ENCODE measurements at places on chromosomes 2 and 18.

DNA sequence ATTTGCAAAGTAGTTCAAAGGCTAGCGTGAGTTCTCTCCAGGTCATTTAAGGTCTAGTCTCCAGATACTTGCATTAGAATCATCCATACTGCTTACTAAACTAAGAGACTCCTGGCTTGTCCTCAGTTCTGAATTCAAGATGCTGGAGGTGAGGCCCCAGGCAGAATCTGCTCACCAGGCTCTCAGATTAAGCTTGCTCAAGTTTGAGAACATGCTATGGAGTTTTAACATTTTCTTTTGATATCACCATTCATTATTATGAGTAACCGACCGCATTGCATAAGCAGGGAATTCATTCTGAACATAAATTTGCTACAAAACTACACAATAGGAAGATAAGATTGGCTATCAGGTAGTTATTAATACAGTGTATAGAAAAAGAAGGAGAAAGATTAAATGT, 409.7 kb upstream of the FANCL start:
- DNase-seq = no peak

DNA sequence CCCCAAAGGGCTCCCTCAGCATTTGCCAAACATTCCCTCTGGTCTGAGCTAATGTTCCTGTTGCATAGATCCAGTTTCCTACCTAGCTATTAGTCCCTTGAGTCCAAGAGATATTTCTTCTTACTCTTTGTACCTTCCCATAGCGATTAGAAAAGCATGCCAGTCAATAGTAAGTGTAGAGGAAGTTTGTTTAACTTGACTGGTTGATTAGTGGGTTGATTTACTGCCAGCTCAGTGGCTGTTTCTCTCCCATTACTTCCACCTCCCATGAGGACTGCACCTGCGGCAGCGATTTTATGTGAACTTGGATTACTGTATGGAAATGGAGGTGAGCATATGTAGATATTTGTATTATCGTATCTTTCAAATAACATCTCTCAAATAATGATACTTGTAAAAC, 1748.4 kb upstream of the CELF4 start:
- no peak for DNase-seq

GRCh38 chr18:73707035-73707434, 440.6 kb downstream of the FBXO15 start:
- no peak for DNase-seq

GRCh38 chr2:64250751-64251423, 106.7 kb upstream of the PELI1 start:
- DNase-seq = no peak

GRCh38 chr2:239230318-239231052, 170.3 kb downstream of the HDAC4 start:
- DNase-seq = no peak

GRCh38 chr2:111941531-111941930, 43.1 kb downstream of the MERTK start:
- DNase-seq = no peak

DNA sequence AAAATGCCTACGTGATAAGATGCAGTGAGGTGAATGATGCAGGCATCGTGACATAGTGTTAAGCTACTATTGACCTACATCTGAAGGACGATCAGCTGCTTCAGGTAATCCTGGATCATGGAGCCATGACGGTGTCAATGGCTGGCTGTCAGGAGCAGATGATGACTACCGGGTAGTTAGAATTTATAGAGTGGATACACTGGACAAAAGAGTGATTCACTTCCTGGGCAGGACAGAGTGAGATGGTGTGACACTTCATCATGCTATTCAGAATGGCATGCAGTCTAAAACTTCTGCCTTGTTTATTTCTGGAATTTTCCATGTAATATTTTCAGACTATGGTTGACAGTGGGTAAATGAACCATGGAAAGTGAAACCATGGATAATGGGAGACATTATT, 29.5 kb downstream of the METTL8 start:
- DNase-seq = no peak

DNA sequence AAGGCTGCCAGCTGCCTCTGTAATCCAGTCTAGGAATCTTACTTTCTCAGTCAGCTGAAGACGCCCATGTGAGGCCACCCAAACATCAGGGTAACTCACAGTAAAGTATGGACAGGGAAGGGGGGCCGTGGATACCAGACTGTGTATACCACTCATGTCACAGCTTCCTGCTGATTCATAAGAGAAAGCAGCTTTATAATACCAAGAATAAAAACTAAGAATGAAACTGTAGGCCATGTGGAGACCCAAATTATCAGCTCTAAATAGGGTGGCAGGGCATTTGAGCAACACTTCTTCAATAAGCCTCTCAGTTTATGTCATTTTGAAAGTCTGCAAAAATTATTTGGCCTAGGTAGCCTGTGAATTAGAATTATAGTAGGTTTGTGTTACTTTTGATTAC, 115.0 kb upstream of the CDCA7 start:
- no peak for DNase-seq

GRCh38 chr2:80530442-80531064, 226.0 kb upstream of the LRRTM1 start:
- DNase-seq = no peak

DNA sequence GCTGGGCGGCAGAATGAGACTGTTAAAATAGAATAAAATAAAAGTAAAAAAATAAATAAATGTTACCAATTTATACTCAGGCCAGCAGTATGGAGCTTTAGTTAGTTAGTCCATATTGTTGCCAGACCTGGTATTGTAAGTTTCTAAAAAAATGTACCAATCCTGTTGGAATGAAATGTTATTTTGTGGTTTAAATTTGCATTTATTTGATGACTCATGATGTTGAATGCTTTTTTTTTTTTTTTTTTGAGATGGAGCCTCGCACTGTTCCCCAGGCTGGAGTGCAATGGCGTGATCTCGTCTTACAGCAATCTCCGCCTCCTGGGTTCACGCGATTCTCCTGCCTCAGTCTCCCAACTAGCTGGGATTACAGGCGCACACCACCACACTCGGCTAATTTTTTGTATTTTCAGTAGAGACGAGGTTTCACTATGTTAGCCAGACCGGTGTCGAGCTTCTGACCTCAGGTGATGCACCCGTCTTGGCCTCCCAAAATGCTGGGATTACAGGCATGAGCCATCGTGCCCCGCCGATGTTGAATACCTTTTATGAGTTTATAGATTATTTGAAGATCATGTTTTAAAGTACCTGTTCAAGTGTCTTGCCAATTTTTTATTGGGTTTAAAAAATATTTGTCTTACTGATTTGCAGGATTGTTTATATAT, 5.7 kb upstream of the PTPRN start:
- no peak for DNase-seq

DNA sequence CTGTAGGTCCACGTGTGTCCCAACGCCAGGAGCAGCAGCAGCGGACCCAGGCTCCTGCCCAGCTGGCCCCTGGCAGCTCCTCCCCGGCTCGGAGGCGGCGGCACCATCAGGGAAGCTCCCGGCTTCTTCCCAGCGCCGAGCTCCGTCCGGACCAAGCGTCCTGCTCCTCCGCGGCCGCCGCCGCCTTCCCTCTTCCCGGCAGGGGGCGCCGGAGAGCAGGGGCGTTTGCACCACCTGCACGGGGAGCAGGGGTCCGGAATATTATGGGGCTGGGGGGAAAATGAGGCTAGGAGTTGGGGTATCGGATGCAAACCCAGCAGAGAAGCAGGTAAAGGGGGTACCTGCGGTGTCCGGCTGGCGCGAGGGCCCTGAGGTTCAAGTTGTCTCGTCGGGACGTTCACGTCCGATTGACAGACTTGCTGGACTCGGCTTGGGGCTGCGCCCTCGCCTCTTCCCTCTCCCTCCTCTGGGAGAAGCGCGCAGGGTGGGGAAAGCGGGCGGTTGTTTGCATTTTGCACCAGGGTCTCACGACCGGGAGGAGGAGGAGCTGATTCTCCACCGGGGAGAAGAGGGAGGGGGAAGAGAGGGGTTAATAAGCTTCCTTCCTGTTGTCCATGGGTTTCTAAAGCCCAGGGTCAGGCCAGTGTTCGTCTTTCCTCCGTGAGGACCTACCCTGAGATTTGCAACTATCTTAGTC, at the start of gene CCBE1:
TSS of gene CCBE1 (minus strand) at position 188 of the 697 bp plus-strand sequence.
- no peak for DNase-seq

GRCh38 chr2:31535768-31536167, 45.0 kb downstream of the SRD5A2 start:
- no peak for DNase-seq

DNA sequence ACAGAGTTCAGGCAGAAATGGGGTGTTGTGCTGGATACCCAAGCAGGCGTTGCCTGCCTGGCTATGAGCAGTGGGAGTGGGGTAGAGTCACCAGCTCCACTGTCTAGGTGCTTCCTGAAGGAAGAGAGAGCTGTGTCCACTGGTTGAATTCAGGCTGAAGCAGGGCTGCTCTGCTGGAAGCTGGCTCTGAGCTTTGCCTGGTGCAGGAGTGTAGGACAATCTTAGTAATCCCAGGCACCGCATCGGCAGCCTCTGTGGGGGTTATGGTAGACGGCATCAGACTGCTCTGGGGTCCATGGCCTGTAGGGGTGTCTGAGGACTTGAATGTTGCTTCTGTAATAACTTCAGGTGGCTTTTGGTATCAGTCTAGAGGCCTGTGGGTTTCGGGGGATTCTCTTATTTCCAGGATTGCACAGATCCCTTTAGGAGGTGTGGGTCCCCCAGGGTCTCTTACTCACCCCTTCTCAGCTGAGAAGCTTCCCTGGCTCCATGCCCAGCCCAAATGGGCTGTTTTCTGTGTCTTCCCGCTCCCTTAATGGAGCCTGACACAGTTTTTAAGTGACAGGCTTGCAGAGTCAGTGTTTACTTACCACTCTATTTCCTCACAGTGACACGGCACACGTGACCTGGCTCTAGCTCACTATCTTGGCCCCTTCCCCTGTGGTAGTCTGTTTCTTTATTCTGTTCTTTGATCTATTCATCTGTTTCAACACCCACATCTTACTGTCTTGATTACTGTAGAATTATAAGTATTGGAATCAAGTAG, 644.3 kb downstream of the CBLN2 start:
- no peak for DNase-seq
